ENCODE measurements at places on chromosomes 11 and 22.

GRCh38 chr11:15143855-15144254 lies 29.1 kb downstream of the INSC start:
- no peaks in the 10 kb centered on the region for H3K36me3 ChIP-seq
- no peak overlapping the region for H3K27ac ChIP-seq
- no peaks in the 10 kb centered on the region for H3K4me1 ChIP-seq
- no peak overlapping the region for H3K4me3 ChIP-seq

GRCh38 chr11:45917623-45918330 lies at the start of gene PEX16:
Gene PEX16 (minus strand): TSS chr11:45917877. CDS start chr11:45917811, 66 bp downstream.
- H3K27ac ChIP-seq = peak within 1 kb of the TSS; percentile 99
- H3K4me3 ChIP-seq = peak within 1 kb of the TSS; percentile 94
- H3K36me3 ChIP-seq = peaks cover 16% of the 10 kb centered on the region

GRCh38 chr11:44067266-44067665 lies 1.2 kb downstream of the ACCS start:
- no peaks in the 10 kb centered on the region for H3K36me3 ChIP-seq
- H3K4me1 ChIP-seq = peaks cover 26% of the 10 kb centered on the region
- H3K27ac ChIP-seq = peak overlapping the region; percentile 87
- DNase-seq = no peak

DNA sequence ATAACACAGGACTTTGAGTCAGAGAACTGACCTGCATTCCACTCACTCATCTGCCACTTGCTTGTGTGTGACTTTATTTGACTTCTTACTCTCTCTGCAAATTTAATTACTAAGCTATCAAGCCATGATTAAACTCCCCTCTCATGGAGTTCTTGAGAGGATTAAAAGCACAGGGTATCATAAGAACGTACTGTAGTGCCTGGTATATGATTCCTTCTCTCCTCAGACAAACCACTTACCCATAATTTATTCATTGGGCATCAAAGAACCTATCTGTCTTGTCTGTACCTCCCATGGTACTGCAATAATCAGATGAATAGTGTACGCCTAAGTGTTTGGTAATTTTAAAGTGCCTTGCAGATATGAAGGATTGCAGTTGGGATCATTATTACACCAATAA lies 130.6 kb upstream of the UBASH3B start:
- no peak overlapping the region for H3K4me3 ChIP-seq
- no peaks in the 10 kb centered on the region for H3K4me1 ChIP-seq
- H3K27me3 ChIP-seq = peaks cover 27% of the 10 kb centered on the region
- no peaks in the 10 kb centered on the region for H3K36me3 ChIP-seq

DNA sequence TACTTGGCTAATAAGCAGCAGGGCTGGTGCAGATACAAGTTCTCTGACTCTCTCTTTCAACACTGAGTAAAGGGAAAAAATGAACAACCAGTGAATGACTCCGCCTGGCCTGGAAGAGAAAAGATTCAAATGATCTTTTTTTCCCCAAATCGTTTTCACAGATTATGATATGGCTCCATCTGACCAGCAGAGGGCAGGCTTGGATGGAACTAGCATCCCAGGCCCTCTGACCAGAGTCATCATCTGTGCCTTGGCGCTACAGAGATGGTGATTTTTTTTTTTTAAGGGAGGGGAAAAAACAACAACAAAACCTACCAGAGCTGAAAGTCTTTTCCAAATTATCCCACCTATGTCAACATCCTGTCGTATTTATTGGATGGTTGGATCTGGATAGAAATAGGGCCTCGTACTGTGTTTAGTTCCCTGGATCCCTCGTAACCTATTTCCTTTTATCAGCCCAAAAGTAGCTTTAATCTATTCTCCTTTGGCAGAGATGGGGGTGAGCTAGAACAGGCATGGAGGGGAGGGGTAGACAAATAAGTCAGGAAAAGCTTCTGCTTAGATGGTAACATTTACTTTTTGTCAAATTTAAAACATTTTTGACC lies 69.7 kb downstream of the PRSS23 start:
- H3K27ac ChIP-seq = no peak overlapping the region
- H3K36me3 ChIP-seq = no peaks in the 10 kb centered on the region
- H3K27me3 ChIP-seq = peaks cover 6% of the 10 kb centered on the region

GRCh38 chr11:66231561-66231960 lies 36.9 kb upstream of the RAB1B start:
- no peak for DNase-seq
- no peaks in the 10 kb centered on the region for H3K27me3 ChIP-seq
- peaks cover 34% of the 10 kb centered on the region for H3K36me3 ChIP-seq
- H3K4me3 ChIP-seq = no peak overlapping the region
- H3K27ac ChIP-seq = no peak overlapping the region
- peaks cover 1% of the 10 kb centered on the region for H3K4me1 ChIP-seq

DNA sequence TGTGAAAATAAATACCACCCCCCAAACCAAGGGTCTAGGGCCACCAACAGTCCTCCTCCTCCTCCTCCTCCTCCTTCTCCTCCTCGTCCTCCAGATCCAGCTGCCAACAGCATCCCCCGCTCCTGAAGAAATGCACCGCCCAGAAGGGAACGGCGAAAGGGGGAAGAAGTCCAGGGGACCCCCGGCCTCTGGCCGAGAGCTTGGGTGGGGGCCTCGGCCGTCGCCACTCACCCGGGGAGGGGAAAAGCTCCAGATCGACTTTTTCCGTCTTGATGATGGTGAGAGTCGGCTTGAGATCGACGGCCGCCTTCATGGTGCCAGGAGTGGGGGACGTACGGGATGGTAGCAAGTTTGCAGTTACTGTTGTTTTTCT lies 65.7 kb downstream of the ETS1 start:
- H3K27ac ChIP-seq = peak overlapping the region; percentile 92
- H3K27me3 ChIP-seq = no peaks in the 10 kb centered on the region
- peaks cover 39% of the 10 kb centered on the region for H3K4me1 ChIP-seq
- H3K36me3 ChIP-seq = peaks cover 51% of the 10 kb centered on the region
- peak; percentile 56 for DNase-seq
- H3K4me3 ChIP-seq = peak overlapping the region; percentile 96

DNA sequence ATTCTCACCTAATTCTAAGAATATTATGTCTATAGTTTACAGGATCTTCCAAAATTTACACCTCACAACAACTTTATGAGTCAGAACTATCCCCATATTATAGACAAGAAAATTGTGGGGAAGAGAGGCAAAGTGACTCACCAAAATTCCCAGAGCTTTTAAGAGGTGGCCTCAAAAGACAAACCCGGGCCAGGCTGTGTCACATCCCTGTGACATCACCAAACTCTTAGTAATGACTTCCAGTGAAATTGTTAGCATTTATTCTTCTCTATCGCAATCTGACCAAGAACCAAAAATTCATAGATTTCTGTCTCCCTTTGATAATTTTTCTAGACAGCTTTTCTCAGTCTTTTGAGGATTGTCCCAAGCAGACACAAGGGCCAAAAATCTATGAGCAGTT lies 134.3 kb downstream of the SNX19 start:
- no peak for DNase-seq
- peaks cover 6% of the 10 kb centered on the region for H3K27me3 ChIP-seq
- no peak overlapping the region for H3K4me3 ChIP-seq
- no peak overlapping the region for H3K27ac ChIP-seq

GRCh38 chr22:41863472-41863871 lies 30.6 kb downstream of the SREBF2 start:
- H3K36me3 ChIP-seq = peaks cover 24% of the 10 kb centered on the region
- no peaks in the 10 kb centered on the region for H3K27me3 ChIP-seq
- H3K27ac ChIP-seq = no peak overlapping the region
- DNase-seq = no peak

Data from activated CD8-positive, alpha-beta T cell treated with anti-CD3 and anti-CD28 coated beads, Interleukin-2, amount 10 ng/mL, durations not matched to agents 7 days and 5 days (primary cell).